ENCODE measurements at places on chromosomes 16 and 17. TPM values are rescaled to one million over a fixed set of nuclear protein-coding genes. Genes with fewer than 3 reads are reported as not detected.

DNA sequence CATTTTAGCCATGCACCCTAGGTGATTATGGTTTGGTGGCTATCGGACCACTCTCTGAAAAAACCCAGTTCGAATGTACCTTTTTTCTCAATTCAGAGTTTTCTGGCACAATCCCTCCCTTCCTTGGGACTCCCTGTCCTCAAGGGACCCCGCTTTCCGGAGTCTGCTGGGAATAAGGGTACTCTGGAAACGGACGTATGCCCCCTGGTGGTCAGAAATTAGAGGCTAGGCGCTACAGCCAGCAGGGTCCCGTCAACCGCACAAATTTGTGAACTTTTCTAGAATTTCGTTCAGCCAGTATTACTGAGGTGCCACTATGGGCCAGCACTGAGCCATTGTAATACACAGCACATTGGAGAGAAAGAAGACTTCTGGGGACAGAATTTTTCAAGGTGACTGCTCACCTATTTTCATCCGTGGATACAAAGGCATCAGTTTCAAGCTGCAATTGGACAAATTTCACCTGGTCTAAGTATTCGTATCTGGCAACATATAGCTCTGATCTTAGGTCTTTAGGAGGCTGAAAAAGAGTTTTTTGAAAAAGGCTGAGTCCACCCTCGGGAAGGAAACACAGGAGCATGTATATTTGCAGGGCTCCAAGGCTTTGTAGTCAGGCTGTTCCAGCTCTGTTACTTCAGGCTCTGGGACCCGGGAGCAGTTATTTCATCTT is 27.1 kb upstream of the CRYBA1 start:
- H3K4me3 ChIP-seq = no peak overlapping the region
- peak; percentile 90 for DNase-seq
- no peak overlapping the region for H3K27ac ChIP-seq
- peaks cover 8% of the 10 kb centered on the region for H3K4me1 ChIP-seq

GRCh38 chr16:72884037-72884436 is 163.9 kb downstream of the ZFHX3 start:
- H3K36me3 ChIP-seq = peaks cover 6% of the 10 kb centered on the region
- no peaks in the 10 kb centered on the region for H3K4me1 ChIP-seq
- H3K27ac ChIP-seq = no peak overlapping the region
- DNase-seq = no peak
- H3K27me3 ChIP-seq = no peaks in the 10 kb centered on the region

- no peaks in the 10 kb centered on the region for H3K4me1 ChIP-seq
- no peak overlapping the region for H3K4me3 ChIP-seq
- H3K27ac ChIP-seq = no peak overlapping the region
- H3K36me3 ChIP-seq = peaks cover 9% of the 10 kb centered on the region
- DNase-seq = no peak
Measured at GRCh38 chr16:27768651-27769272, 218.8 kb downstream of the KATNIP start.

DNA sequence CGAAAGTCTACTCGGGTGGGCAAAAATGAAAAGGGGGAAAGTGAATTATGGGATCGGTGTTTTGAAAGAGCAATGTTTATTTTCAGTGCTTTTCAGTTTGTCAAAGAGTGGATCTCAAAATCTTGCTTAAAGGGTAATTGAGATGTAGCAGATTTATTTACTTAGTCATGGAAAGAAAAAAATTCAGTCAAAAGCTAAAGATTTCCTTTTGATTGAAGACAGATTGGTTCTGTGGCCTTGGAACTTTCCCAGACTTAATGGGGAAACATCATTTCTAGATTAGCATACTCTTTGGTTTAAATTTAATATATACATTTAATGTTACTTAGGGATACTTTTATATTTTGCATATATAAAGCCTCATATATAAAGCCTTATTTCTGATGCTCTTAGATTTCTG is 20.6 kb downstream of the PRKAR1A start:
- no peak for DNase-seq
- H3K36me3 ChIP-seq = peaks cover 61% of the 10 kb centered on the region
- no peak overlapping the region for H3K27ac ChIP-seq
- H3K4me1 ChIP-seq = no peaks in the 10 kb centered on the region
- no peak overlapping the region for H3K4me3 ChIP-seq
- no peaks in the 10 kb centered on the region for H3K27me3 ChIP-seq

- peaks cover 95% of the 10 kb centered on the region for H3K27me3 ChIP-seq
- H3K4me1 ChIP-seq = no peaks in the 10 kb centered on the region
- DNase-seq = no peak
- H3K36me3 ChIP-seq = no peaks in the 10 kb centered on the region
Measured at GRCh38 chr17:5541610-5542202, 42.6 kb downstream of the NLRP1 start.

DNA sequence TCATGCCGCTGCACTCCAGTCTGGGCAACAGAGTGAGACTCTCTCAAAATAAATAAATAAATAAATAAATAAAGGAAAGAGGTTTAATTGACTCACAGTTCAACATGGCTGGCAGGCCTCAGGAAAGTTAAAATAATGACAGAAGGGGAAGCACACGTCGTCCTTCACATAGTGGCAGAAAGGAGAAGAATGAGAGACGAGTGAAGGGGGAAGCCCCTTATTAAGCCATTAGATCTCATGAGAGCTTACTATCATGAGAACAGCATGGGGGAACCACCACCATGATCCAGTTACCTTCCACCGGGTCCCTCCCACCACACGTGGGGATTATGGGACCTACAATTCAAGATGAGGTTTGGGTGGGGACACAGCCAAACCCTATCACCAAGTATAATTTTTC is 54.5 kb downstream of the PAFAH1B1 start:
- H3K27ac ChIP-seq = no peak overlapping the region
- H3K4me1 ChIP-seq = no peaks in the 10 kb centered on the region
- peaks cover 35% of the 10 kb centered on the region for H3K36me3 ChIP-seq
- DNase-seq = no peak

- no peak overlapping the region for H3K27ac ChIP-seq
- H3K36me3 ChIP-seq = peaks cover 11% of the 10 kb centered on the region
- no peaks in the 10 kb centered on the region for H3K4me1 ChIP-seq
- peak overlapping the region; percentile 66 for H3K4me3 ChIP-seq
- DNase-seq = peak; percentile 15
Measured at GRCh38 chr17:61400066-61400716, 548 bp downstream of the TBX2 start.

ZNF23 gene
- total RNA-seq = 13.9 TPM

DNA sequence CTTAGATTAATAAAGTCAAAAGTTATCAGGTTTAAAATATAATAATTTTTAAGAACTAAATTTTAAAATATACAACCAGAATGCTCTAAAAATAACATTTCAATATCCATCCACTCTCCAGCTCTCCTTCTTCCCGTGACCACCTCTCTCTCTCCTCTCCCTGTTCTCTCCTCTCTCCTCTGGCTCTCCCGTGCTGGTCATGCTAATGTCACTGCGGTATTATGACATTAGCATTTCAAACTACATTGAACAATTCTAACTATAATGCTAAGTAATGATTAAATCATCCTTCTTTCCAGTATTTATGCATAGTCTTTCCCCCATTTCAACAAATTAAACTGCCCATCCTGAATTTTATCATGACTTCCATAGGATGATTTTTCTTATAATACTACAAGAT is 154.7 kb downstream of the CEP112 start:
- no peaks in the 10 kb centered on the region for H3K36me3 ChIP-seq
- no peak overlapping the region for H3K4me3 ChIP-seq
- H3K4me1 ChIP-seq = no peaks in the 10 kb centered on the region
- no peak overlapping the region for H3K27ac ChIP-seq

WNT9B gene
- total RNA-seq = not detected

GRCh38 chr16:29664091-29664921 is 1.3 kb downstream of the SPN start:
- no peak for DNase-seq
- peaks cover 8% of the 10 kb centered on the region for H3K4me1 ChIP-seq

DNA sequence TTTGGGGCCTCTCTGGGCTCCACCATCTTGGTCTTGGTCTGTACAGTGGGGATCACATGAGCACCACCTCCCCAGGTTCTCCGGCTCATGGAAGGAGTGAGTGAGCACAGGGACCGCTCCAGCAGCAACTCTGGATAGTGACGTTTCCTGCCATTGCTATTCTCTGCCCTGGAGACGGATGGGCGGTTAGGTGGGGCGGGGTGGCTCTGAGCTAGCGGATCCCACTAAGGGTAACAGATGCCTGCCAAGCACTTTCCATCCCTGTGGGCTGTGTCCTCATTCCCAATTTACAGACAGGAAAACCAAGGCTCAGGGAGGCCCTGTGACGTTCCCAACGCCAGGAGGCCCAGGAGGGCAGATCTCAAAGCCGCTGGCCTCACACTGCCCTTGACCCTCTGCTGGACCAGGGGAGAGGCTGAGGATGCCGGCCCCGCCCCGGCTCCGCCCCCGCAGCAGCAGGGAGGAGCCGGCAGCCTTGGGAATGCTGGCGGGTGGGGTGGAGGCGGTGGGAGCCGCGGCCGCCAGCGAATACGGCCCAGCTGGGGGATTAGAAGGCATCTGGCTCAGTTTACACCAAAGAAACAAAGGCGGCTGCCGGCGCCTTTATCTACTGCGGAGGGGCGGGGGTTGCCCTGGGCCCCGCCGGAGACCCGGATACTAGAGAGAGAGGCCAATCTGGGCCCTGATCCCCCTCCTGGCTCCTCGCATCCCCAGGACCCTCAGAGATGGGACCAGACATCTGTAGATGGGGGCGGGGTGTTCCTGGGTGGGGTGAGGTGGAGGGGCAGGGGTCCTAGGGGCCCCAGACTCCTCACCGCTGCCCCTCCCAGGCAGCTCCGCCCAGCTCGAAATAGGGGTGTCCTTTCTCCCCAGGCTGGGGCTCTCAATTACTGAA is 122.3 kb upstream of the CIBAR2 start:
- peak; percentile 54 for DNase-seq
- no peaks in the 10 kb centered on the region for H3K36me3 ChIP-seq
- peaks cover 98% of the 10 kb centered on the region for H3K27me3 ChIP-seq
- H3K27ac ChIP-seq = no peak overlapping the region

- peaks cover 28% of the 10 kb centered on the region for H3K4me1 ChIP-seq
- DNase-seq = no peak
- peaks cover 41% of the 10 kb centered on the region for H3K36me3 ChIP-seq
- H3K27ac ChIP-seq = no peak overlapping the region
- H3K27me3 ChIP-seq = no peaks in the 10 kb centered on the region
Measured at GRCh38 chr17:48642843-48643696, 16.9 kb upstream of the HOXB9 start.

GRCh38 chr17:66807182-66807581 is 27.7 kb upstream of the CACNG5 start:
- peak overlapping the region; percentile 68 for H3K27ac ChIP-seq
- no peak overlapping the region for H3K4me3 ChIP-seq
- H3K4me1 ChIP-seq = no peaks in the 10 kb centered on the region
- no peak for DNase-seq

ASPHD1 gene
- 64.1 TPM for total RNA-seq

GINS2 gene
- 25.2 TPM for total RNA-seq

EVPLL gene
- 1.4 TPM for total RNA-seq

- H3K36me3 ChIP-seq = no peaks in the 10 kb centered on the region
- H3K4me3 ChIP-seq = no peak overlapping the region
- H3K27me3 ChIP-seq = no peaks in the 10 kb centered on the region
- peaks cover 10% of the 10 kb centered on the region for H3K4me1 ChIP-seq
Measured at GRCh38 chr16:25157271-25157875, 45.8 kb downstream of the LCMT1 start.

CACNA1G gene
- total RNA-seq = not detected

Measured in Calu3 (cell line).